ENCODE measurements at places on chromosomes 1 and 21. TPM values are rescaled to one million over a fixed set of nuclear protein-coding genes. Genes with fewer than 3 reads are reported as not detected.

- H3K4me3 ChIP-seq: no peak overlapping the region
- H3K27me3 ChIP-seq: no peaks in the 10 kb centered on the region
- H3K27ac ChIP-seq: no peak overlapping the region
- DNase-seq: no peak
- no peaks in the 10 kb centered on the region for H3K36me3 ChIP-seq
- no peaks in the 10 kb centered on the region for H3K4me1 ChIP-seq
These were observed 8.8 kb downstream of the AK5 start for GRCh38 chr1:77290576-77290975.

DNA sequence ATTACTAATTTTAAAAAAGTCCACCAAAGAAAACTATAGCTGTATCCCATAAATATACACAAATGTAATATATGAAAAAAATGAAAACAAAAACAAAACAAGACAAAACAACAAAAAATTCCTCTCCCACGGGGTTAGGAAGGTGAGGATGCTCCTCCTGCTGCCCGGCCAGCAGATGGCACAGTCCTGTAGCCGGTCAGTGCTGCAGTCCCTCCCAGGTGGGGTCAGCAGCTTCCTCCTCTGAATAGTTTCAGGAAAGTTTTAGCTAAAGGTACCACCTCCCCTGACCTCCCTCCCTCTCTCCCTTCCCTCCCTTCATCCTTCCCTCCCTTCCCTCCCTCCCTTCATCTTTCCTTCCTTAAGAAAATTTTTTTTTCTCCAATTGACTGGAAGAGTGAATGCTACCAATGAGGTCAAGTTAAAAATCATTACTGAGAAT lies 67.8 kb upstream of the BCL10 start:
- peak overlapping the region; percentile 51 for H3K27ac ChIP-seq
- peaks cover 5% of the 10 kb centered on the region for H3K36me3 ChIP-seq
- H3K4me3 ChIP-seq: no peak overlapping the region
- H3K4me1 ChIP-seq: peaks cover 14% of the 10 kb centered on the region
- H3K27me3 ChIP-seq: no peaks in the 10 kb centered on the region

- no peak for DNase-seq
- peak overlapping the region; percentile 95 for H3K4me3 ChIP-seq
- peaks cover 27% of the 10 kb centered on the region for H3K4me1 ChIP-seq
These were observed 1.7 kb downstream of the TRMT1L start for GRCh38 chr1:185154912-185155513.

- peak; percentile 21 for DNase-seq
- no peaks in the 10 kb centered on the region for H3K27me3 ChIP-seq
- peak overlapping the region; percentile 25 for H3K27ac ChIP-seq
These were observed 222.4 kb upstream of the B3GALT2 start for GRCh38 chr1:193408782-193409293.

GRCh38 chr1:41918450-41919043 lies at the start of gene HIVEP3:
Gene HIVEP3 (minus strand): TSS chr1:41918922.
- no peaks in the 10 kb centered on the region for H3K27me3 ChIP-seq
- DNase-seq: no peak
- H3K36me3 ChIP-seq: no peaks in the 10 kb centered on the region
- peak within 1 kb of the TSS; percentile 79 for H3K4me3 ChIP-seq
- peaks cover 27% of the 10 kb centered on the region for H3K4me1 ChIP-seq

DNA sequence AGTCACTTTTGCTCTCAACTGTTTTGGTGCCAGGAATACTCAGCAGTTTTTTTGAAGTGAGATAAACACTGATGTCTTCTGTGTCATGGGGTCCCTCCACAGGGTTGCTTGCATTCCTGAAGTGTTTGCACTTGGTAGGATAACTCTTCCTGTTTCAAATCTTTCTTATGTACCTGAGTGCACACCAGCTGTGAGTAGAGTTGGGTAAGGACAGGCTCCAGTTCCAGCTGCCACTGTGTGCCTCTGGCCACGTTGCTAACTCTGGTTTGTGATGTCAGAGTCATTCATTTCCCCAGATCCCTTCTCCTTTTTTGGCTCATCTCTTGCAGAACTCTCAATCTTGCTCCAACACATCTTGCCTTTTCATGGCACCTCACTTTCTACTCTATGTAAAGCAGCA lies 356.3 kb upstream of the B3GALT2 start:
- no peak overlapping the region for H3K27ac ChIP-seq
- no peak overlapping the region for H3K4me3 ChIP-seq
- no peak for DNase-seq

DNA sequence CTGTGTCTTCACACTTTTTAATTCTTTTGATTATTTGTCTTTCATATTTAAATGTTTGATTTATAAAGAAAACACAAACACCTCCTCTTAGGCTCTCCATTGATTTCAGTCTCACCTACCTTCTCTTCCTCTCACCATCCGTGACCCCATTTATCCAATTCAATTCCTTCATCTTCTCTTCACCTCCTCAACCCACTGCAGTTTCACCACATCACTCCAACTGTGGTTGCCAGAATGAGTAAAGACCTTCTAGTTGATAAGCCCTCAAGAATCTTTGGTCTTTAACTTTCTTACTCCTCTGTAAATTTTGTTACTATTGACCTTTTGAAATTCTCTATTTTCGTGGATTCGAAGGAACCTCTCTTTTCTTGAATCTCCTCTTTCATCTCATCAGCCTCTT lies 260.7 kb downstream of the CHRM3 start:
- H3K27me3 ChIP-seq: no peaks in the 10 kb centered on the region
- H3K4me1 ChIP-seq: no peaks in the 10 kb centered on the region
- no peak overlapping the region for H3K27ac ChIP-seq
- no peak overlapping the region for H3K4me3 ChIP-seq

GRCh38 chr1:36764798-36765197 lies 269.5 kb downstream of the GRIK3 start:
- no peaks in the 10 kb centered on the region for H3K27me3 ChIP-seq
- H3K27ac ChIP-seq: no peak overlapping the region
- H3K4me3 ChIP-seq: no peak overlapping the region

DNA sequence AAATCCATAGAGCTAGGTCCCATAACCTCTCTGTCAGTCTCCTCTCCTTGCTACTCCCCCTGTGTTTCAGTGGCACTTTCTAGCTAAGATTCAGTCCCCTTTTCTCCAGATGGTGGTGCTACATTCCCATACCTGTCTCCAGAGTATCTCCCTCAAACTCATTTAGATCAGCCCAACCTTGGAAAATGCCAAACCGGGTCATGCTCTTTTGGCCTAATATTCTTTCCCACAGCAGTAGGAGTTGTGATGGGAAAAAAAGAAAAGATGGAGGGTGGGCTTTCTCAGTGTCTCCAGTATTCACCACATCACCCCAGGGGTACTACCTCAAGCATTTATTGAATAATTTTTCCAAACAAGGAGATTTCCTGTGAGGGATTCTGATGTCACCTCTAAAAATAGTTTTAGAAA lies 3.2 kb upstream of the RXFP4 start:
- no peak for DNase-seq
- H3K36me3 ChIP-seq: peaks cover under 1% of the 10 kb centered on the region
- no peaks in the 10 kb centered on the region for H3K27me3 ChIP-seq
- peaks cover 55% of the 10 kb centered on the region for H3K4me1 ChIP-seq
- peak overlapping the region; percentile 81 for H3K27ac ChIP-seq
- H3K4me3 ChIP-seq: no peak overlapping the region

- H3K27me3 ChIP-seq: no peaks in the 10 kb centered on the region
- H3K27ac ChIP-seq: no peak overlapping the region
- DNase-seq: no peak
- H3K36me3 ChIP-seq: no peaks in the 10 kb centered on the region
- H3K4me3 ChIP-seq: no peak overlapping the region
- H3K4me1 ChIP-seq: no peaks in the 10 kb centered on the region
These were observed 182.1 kb downstream of the MRPL39 start for GRCh38 chr21:25425156-25425555.

GRCh38 chr1:67675800-67676199 lies 9.2 kb upstream of the GADD45A start:
- no peaks in the 10 kb centered on the region for H3K4me1 ChIP-seq
- no peaks in the 10 kb centered on the region for H3K36me3 ChIP-seq
- H3K27ac ChIP-seq: no peak overlapping the region
- H3K27me3 ChIP-seq: no peaks in the 10 kb centered on the region
- no peak overlapping the region for H3K4me3 ChIP-seq

GRCh38 chr1:115781343-115781742 lies 12.8 kb upstream of the CASQ2 start:
- no peak overlapping the region for H3K4me3 ChIP-seq
- H3K27me3 ChIP-seq: no peaks in the 10 kb centered on the region
- no peaks in the 10 kb centered on the region for H3K36me3 ChIP-seq

DNA sequence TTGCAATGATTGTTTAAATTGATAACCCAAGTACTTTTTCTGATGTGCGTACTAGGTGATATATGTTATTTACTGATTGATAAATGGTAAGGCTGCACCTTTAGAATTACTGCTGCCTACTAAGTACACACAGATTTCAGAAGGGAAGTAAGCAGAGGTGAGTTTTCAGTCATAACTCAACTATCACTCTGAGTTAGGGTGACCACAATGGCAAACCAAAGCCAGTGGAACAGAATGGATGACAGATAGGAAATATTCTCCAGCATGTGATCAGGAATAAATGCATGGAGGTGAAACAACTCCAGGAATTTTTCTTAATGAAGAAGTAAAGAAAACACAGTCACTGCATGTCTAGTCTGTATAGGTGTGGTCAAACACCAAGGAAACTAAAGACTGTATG lies 7.5 kb upstream of the KCNJ15 start:
- no peak overlapping the region for H3K4me3 ChIP-seq
- H3K36me3 ChIP-seq: no peaks in the 10 kb centered on the region
- no peaks in the 10 kb centered on the region for H3K27me3 ChIP-seq
- peak overlapping the region; percentile 71 for H3K27ac ChIP-seq
- peaks cover 22% of the 10 kb centered on the region for H3K4me1 ChIP-seq

GRCh38 chr1:230371923-230372703 lies 54.0 kb downstream of the PGBD5 start:
- no peak overlapping the region for H3K27ac ChIP-seq
- DNase-seq: no peak
- H3K27me3 ChIP-seq: no peaks in the 10 kb centered on the region
- H3K4me1 ChIP-seq: no peaks in the 10 kb centered on the region

GRCh38 chr1:119251751-119252150 lies 111.3 kb upstream of the WARS2 start:
- no peak overlapping the region for H3K4me3 ChIP-seq
- no peaks in the 10 kb centered on the region for H3K27me3 ChIP-seq
- H3K4me1 ChIP-seq: no peaks in the 10 kb centered on the region

DNA sequence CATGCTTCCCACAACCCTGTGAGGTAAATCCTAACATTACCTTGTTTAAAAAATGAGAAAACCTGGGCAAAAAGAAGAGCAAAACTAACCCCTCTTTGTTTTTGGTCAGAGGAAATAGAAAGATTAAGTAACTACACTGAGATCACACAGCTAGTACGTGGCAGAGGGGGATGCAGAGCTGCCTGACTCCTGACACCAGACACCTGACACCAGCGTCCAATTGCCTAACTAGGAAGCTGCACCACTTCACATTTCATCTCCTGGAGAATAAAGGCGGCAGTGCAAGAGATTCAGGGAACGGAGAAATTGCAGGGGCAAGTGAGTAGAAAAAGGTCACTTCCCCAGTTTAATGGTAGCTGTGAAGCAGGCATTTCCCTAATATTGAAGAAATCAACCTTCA lies 229.3 kb upstream of the PTBP2 start:
- no peak for DNase-seq
- H3K27me3 ChIP-seq: no peaks in the 10 kb centered on the region
- no peak overlapping the region for H3K27ac ChIP-seq
- no peak overlapping the region for H3K4me3 ChIP-seq
- no peaks in the 10 kb centered on the region for H3K36me3 ChIP-seq
- H3K4me1 ChIP-seq: peaks cover under 1% of the 10 kb centered on the region

DNA sequence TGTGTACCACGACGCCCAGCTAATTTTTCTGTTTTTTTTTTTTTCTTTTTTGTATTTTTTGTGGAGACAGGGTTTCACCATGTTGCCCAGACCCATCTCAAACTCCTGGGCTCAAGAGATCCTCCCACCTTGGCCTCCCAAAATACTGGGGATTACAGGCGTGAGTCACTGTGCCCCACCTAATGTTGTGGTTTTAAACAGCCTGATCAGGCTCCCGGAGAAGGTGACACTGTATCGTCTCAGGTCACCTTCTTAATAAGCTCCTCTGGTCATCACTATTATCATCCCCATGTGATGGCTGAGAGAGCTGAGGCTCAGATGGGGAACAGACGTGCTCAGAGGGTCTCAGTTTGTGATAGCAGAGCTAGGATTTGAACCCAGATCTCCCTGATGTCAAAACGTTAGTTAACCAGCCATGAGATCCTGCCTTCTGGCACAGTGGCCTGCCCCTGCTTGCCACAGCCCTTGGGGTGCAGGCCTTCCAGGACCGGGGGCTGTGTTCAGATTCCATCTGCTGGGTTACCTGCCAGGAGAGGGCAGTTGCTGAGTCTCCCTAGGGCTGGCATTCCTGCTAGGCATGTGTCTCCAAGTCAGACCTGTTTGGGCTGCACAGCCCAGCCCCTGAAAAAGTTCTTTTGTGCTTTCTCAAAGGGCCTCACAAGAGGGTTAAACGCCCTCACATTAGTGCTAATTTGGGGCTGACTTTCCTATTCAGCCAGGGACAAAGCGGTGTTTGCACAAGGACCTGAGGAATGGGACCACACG lies 32.7 kb upstream of the GRHL3 start:
- H3K36me3 ChIP-seq: no peaks in the 10 kb centered on the region
- no peak overlapping the region for H3K27ac ChIP-seq
- peaks cover 5% of the 10 kb centered on the region for H3K4me1 ChIP-seq
- H3K27me3 ChIP-seq: no peaks in the 10 kb centered on the region
- no peak overlapping the region for H3K4me3 ChIP-seq

ADORA3 gene
- 29.5 TPM for total RNA-seq

CELA2A gene
- not detected for total RNA-seq

NCAM2 gene
- total RNA-seq: 1.4 TPM

IPP gene
- total RNA-seq: 6.9 TPM

ALPL gene
- total RNA-seq: 7.8 TPM

FAM78B gene
- 0.81 TPM for total RNA-seq

OVAAL gene
- total RNA-seq: not detected

IGSF9 gene
- 0.99 TPM for total RNA-seq

All from thoracic aorta (tissue), 2 donors.